GM04503 (cell line): ENCODE measurements at places on chromosomes 4 and X.

GRCh38 chr4:112514647-112515197 is 1.3 kb downstream of the NEUROG2 start:
- DNase-seq = no peak

- no peak for DNase-seq
Measured at GRCh38 chr4:63663870-63664269, 745.4 kb downstream of the TECRL start.

- DNase-seq = peak; percentile 9
Measured at GRCh38 chr4:148238086-148238485, 204.1 kb downstream of the NR3C2 start.

DNA sequence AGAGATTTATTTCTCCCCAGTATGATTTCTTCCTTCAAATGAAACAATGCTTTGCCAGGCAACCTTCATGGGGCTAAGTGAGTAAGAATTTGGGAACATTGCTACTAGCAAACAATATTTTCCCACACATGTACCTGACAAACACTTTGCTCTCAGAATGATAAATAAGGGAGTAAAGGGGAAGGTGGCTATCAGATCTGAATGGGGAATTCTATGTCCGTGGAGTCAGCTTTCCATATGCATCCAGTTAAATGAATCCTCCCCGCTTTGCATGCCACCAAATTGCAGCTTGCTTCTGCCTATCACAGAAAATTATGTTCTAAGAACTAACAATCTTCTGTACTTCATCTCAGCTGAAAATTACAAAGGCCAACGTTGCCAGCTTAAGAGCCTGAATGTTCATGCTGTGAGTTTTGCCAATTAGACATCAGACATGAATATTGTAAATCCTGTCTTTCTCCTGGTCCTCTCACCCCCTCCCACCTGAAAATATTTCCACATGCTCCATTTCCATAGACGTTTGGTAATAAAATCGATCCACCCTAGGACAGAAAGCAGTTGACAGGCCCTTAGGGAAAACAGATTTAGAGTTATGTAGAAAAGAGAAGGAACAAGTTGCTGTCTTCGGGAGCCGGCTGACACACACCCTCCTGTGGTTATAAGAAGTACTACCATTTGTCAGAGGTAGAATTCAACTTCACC is 6.3 kb downstream of the MEPE start:
- DNase-seq = no peak

GRCh38 chrX:23515028-23515427 is 152.3 kb upstream of the PRDX4 start:
- DNase-seq = no peak

DNA sequence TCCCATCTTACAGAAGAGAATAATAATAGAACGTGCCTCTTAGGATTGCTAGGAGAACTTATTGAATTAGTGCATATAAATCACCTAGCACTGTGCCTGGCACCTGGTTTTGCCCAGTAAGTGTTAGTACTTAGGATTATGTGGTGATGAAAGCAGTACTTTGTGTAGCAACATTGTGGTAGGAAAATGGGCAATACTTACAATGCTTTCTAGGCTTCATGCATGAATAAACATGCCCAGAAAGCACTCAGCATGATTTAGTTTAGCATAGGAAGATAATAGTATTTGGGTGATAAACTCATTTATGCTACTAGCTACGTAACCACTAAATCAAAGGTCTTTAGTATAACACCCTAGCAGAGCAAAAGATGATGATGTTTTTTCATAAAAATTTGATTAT is 105.6 kb downstream of the NEUROG2 start:
- no peak for DNase-seq

GRCh38 chr4:87749883-87750282 is 49.5 kb upstream of the IBSP start:
- no peak for DNase-seq

DNA sequence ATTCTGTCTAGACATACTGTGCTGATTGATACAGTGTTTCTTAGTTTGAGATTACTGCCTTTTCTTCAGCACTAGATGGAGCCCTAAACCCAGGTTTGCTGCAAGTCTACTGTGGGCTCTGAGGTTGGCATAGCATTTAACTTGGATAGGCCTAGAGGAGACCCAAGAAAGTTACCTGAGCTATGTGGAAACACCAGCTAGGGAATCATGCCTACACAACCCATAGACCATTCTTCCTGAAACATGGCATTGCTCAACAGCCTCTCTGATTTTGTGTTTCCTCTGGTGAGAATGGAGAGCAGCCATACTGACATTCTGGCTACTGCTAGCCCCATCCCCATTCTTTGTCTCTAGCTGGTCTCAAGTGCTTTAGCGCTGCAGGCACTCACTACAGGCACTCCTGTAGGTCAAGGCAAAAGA is 287.7 kb upstream of the PCDH18 start:
- peak; percentile 10 for DNase-seq

- no peak for DNase-seq
Measured at GRCh38 chrX:12770440-12770839, 20.8 kb upstream of the PRPS2 start.

- DNase-seq = no peak
Measured at GRCh38 chr4:121597346-121597934, 99.3 kb downstream of the ANXA5 start.

DNA sequence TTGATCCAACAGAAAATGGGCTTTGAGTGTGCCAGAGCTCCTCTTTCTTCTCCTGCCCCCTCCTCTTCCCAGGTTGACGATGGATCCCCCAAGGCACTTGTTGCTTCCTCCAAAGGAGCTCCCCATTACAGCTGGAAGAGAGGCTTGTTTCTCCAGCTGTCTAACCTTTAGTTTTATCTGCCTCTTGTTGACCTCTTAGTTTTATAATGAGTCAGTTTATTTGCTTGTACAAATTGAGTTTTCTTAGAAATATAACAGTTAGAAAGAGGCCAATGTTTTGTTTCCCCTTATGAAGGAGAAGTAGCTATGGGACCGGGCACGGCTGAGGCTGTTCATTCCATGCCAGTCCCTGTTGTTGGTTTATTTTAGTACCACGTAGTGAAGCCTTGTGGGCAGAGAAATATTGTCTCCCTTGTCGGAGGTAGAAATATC is 158.2 kb downstream of the SPRY1 start:
- no peak for DNase-seq

GRCh38 chr4:151798678-151799416 is 38.0 kb upstream of the GATB start:
- DNase-seq = no peak

- DNase-seq = no peak
Measured at GRCh38 chr4:109998867-109999584, 86.3 kb downstream of the EGF start.
